Left cardiac atrium (tissue), 4 donors: ENCODE measurements at places on chromosomes 6 and 20.

DNA sequence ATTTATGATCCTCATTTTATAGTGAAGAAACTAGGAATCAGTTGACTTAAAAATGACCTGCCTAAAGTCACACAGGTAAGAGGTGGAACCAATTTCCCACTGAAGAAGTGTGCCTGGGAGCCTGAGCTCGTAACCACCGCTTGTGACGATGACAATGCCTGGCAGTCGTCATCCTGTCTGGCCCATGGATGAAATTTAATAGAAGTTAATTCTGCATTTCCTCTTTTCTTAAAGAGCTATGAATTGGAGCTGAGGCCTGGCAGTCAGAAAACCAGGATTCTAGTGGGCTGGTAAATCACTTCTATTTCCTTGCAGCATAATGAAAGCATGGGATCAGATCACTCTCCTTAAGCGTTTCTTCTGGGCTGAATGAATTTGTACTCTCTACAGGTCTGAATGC, 200.0 kb upstream of the SGK1 start:
- DNase-seq: no peak

DNA sequence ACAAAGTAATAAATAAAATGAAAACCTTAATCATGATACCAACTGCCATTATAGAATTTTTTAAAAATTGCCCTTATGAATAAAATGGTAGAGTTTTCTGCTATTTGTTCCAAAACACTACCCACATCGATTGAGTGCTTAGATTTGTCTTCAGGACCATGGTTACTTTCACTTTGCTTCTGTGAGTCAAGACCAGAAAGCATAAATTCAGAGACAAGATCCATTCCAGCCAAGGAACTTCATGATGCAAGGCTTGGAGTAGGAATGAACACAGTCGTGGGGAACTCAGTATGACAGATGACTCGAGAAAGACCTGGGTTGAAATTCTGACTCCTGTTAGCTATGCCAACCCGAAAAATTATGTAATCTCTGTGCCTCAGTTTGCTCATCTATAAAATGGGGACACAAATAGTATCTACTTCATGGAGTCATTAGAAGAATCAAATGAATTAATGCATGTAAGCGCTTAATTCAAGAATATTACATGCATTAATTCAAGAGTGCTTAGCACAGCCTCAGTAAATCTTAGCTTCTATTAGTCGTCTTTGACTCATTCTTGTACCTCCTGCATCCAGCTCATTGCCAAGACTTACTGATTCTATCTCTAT, 72.5 kb upstream of the MYLIP start:
- DNase-seq: no peak

GRCh38 chr20:2417213-2417541, 36.5 kb downstream of the TGM6 start:
- no peak for DNase-seq

- no peak for DNase-seq
These were observed 310.1 kb downstream of the PRL start for GRCh38 chr6:21986703-21987102.
